Thymus (tissue), 14 donors: ENCODE measurements at places on chromosomes 3 and 15. TPM values are rescaled to one million over a fixed set of nuclear protein-coding genes. Genes with fewer than 3 reads are reported as not detected.

Gene SLC41A3
- 31.3 TPM for total RNA-seq

DNA sequence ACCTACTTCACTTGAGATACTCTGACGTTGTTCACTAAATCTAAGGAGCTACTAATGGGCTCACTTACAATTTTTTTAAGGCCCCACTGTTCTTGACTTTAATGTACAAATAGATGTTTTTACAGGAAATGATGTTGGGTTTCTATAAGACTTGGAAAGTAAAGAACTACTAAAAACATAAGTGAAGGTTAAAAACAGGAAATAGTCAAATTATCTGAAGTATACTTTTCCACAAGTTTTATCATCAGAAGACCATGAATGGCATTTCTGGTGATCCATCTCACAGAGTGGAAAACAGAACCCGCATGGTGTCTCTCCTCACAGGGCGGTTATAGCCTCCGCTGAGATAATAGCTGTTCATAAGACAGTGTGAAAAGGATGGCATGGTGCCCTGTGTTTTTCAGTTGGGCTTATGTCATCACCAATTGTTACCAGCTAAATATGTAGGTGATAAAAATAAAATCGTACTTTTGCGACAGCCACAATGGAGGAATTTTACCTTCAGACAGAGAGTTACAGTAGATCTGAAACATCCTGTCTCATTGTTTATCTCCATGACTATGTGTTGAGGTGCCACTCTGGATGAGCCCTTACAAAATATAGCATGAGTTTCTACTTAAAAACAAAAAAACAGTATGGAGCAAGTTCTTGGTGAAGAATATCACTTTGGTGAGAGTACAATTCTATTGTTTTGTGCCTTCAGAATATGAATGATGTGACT, 462.4 kb downstream of the RAP2B start:
- no peak for DNase-seq

Gene NRROS
- total RNA-seq = 6.3 TPM

Gene TOPBP1
- total RNA-seq = 74.4 TPM

GRCh38 chr3:30040126-30040525, 566.3 kb upstream of the TGFBR2 start:
- no peak for DNase-seq

- DNase-seq = no peak
Observed at GRCh38 chr3:66498687-66499621, 1.9 kb downstream of the LRIG1 start.

Gene IVD
- 18.8 TPM for total RNA-seq

- DNase-seq = no peak
Observed at GRCh38 chr3:124201786-124202185, 209.9 kb upstream of the ROPN1 start.

DNA sequence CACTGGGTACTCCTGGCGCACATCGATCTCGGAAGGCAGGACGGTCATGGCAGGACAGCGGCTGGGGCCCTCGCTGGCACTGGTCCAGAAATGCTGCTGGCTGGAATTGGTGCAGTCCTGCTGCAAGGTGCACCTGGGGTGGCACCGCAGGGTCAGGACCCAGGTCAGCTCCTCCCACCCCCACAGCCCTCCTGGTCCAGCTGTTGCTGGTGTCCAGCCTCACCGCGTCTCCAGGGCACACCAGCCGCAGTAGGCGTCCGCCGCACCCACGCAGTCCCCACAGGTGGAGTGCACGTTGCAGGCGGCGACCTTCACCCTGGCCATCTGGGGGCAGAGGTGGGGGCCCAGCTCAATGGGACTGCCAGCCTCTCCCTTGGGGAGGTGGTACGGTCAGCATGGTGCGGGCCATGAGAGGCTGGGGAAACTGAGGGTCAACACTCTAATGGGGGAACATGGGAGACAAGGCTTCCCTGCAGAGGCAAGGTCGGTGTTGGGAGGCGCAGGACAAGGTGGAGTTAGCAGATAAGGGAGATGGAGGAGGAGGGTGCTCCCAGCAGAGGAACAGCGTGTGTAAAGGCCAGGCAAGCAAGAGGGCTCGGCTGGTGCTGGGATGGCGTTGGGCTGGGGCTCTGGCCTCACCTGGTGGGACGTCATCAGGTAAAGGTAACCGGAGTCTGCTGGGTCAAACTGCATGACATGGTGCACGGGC, 20.4 kb downstream of the PLXND1 start:
- DNase-seq = no peak

Gene CHP1
- total RNA-seq = 21.6 TPM

DNA sequence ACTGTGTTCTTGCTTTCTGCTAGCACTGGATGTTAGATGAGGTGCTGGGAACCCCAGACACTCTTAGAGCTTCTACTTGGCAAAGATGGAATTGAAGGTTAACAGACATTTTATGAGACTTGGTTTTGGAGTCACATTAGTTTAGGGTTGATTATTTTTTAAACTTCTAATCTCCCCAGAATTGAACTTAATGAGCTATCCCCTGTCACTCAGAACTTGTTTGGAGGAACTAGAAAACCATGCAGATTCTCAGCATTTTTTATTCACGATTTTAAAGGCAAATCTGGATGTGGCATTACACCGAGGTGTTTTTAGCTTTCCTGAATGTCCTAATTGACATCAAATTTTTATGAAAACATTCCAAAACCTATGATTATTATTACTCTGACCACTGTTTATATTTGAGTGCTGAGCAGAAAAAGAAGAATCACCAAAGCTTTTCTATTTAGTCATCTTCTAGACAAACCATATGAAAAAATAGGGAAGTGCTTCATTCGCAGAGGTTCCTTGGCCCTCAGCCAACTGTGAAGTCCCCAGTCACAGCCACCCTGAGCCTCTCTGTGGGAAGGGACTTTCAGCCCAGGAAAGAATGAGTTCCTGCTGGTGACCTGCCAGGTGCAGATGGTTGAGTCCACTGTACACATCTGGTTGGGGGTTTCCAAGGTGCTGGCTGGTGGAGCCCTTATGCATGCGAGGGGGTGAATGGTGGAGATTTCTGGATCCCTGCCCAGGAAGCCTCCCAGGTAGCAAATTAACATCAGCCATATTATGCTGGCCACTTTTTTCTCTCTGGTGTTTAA, 196.0 kb upstream of the TOPAZ1 start:
- DNase-seq = peak; percentile 21

Gene SUCLG2
- 24.1 TPM for total RNA-seq

Gene CPN2
- 0.05 TPM for total RNA-seq

GRCh38 chr3:141204343-141204742, 27.3 kb upstream of the PXYLP1 start:
- no peak for DNase-seq

DNA sequence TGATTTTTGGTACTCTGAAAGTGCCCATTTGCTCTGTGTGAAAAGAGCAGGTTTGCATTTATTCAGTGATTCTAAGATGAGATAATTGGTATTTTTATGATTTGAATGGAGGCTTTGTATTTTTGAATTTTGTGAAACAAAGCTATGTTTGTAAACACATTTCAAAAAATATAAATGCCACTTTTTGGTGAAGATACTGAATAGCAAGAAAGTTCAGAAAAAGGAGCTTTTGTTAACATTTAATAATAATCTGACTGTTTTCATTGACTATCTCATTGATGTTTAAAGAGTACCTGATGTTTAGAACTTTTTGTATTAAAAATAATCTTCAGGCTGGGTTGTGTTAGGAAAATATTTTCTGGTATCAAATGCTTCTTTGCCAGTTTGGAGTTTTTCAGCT, 23.7 kb downstream of the TCF12 start:
- no peak for DNase-seq

GRCh38 chr3:118729546-118729945, 305.1 kb downstream of the IGSF11 start:
- DNase-seq = no peak

DNA sequence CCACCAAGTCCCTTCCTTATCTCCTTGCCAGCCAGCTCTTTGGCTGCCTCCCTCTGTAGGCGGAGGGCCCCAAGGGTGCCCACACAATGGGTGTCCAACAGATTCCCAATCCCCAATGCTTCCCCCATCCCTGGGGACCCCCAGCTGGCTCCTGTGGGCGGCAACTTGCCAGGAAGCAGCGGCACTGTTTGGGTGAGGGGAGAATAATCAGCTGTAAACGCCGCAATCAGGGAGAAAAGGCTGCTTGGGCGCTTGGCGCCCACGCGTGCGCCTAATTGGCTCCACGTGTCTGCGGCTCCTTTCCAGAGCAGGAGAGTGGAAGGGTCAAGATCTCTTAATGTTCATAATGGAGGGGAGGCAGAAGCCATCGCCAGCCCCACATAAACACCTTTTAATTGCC, 67.9 kb upstream of the TMEM115 start:
- no peak for DNase-seq

- DNase-seq = no peak
Observed at GRCh38 chr3:154730186-154730585, 300.2 kb upstream of the GPR149 start.

- no peak for DNase-seq
Observed at GRCh38 chr3:106877627-106878026, 499.6 kb upstream of the CCDC54 start.

Gene NCEH1
- 3.0 TPM for total RNA-seq

Gene SELENOK
- total RNA-seq = 31.1 TPM

Gene EOGT
- total RNA-seq = 10.0 TPM

DNA sequence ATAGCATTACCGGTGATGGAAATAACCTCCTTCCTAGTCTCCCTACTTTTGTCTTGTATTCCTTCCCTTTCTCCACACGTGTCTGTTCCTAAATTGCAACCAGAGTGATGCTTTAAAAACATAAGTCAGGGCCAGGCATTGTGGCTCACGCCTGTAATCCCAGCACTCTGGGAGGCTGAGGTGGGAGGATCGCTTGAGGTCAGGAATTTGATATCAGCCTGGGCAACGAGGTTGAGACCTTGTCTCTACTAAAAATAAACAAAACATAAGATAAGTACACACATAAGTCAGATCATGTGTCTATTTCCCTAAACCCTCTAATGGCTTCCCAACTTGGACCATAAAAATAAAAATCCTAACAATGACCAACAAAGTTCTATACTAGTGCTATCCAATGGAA, 18.4 kb downstream of the ARMC8 start:
- DNase-seq = no peak

- DNase-seq = no peak
Observed at GRCh38 chr3:131444180-131444579, 58.6 kb downstream of the MRPL3 start.

Gene SORD
- 17.2 TPM for total RNA-seq

Gene MED12L
- total RNA-seq = 1.7 TPM

Gene SUSD5
- total RNA-seq = 0.14 TPM

GRCh38 chr3:16768956-16769355, 115.8 kb upstream of the PLCL2 start:
- no peak for DNase-seq

GRCh38 chr15:71186267-71186666, 71.0 kb downstream of the THSD4 start:
- no peak for DNase-seq

GRCh38 chr3:55124371-55124770, 196.5 kb upstream of the LRTM1 start:
- DNase-seq = no peak

DNA sequence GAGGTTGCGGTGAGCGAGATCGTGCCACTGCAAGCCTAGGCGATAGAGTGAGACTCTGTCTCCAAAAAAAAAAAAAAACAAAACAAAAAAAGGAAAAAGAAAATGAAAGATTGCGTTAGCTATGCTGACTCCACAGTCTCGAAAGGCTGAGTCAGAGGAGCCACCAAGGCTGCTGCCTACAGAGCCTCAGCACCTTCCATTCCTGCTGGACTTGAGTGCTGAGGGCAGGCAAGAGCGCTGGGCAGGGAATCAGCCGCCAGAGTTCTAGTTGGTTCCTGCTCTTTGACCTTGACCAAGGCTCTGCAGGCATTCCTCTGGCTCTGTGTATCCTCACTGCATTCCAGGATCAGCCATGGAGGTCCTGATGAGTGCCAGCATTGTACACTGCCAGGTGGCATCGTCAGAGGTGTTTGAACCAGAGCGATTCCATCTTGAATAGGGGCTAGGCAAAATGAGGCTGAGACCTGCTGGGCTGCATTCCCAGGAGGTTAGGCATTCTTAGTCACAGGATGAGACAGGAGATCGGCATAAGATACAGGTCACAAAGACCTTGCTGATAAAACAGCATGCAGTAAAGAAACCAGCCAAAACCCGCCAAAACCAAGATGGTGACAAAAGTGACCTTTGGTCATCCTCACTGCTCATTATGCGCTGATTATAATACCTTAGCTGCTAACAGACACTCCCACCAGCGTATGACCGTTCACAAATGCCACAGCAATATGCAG, 5.9 kb downstream of the MESP2 start:
- DNase-seq = no peak

DNA sequence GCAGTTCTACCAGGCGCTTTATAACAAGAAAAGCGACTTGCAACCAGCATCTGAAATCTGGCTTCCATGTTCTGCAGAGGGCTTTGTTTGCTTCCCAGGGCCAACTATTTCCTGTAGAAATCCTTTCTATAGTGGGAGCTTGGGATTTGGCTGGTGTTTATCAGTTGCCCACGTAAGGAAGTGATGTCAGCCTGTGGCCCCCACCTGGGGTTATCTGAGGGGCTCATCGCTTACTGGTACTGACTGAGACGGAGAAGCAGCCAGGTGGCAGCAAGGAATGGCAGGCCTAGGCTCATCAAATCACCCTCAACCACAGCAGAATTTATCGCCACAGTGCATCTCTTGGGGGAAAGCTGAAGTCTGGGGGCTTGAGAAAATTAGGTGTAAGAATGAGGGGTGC, 14.6 kb upstream of the CCR9 start:
- no peak for DNase-seq

Gene CYP11A1
- total RNA-seq = 0.66 TPM

DNA sequence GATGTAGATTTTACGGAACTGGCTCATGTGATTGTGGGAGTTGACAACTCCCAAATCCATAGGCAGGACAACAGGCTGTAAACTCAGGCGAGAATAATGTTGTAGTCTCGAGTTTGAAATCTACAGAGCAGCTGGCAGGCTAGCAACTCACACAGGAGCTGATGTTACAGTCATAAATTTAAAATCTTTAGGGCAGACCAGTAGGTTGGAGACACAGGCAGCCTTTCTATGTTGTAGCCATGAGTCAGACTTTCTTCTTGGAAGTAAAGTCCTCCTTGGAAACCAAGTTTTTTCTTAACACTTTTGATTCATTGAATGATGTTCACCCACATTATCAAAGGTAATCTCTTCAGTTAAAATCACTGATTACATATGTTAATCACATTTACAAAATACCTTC, 89.1 kb upstream of the ALCAM start:
- DNase-seq = no peak

DNA sequence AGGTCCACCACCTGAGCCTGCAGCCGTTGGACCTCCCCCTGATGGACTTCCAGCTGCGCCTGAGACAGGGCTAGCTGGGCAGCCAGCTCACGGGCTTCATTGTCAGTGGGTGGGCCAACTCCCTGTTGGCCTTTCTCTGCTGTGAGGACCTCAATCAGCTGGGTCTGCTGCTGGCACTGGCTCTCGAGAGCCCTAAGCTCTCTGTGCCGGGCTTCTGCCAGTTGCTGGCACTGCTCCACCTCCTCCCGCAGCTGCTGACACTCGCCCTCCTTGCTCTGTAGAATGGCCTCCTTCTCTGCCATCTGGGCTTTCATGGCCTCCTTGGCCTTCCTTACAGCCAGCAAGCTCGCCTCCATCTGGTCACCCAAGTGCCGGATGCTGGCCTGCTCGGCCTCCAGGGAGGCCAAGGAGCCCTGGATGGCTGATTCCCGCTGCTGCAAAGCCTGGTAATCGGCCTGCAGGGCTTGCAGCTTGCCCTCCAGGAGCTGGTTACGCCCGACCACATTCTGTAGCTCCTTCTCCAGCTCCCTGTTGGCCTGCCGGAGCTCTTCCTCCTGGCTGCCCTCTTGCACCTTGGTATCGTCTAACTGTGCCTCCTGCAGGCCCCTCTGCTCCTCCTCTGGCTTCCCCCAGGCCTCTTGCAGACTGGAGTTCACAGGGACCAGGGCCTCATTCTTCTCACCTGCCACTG, 23.8 kb downstream of the CXCR6 start:
- DNase-seq = no peak

GRCh38 chr15:98728082-98728810, 79.9 kb downstream of the IGF1R start:
- no peak for DNase-seq
